Activated T-helper 1 cell treated with anti-CD3 and anti-CD28 coated beads, Interleukin-2, amount 50 U/mL, for 16 hours (primary cell): ENCODE measurements at places on chromosomes 1 and 21.

GRCh38 chr1:33211972-33212371, 30.1 kb upstream of the TRIM62 start:
- no peak for DNase-seq

DNA sequence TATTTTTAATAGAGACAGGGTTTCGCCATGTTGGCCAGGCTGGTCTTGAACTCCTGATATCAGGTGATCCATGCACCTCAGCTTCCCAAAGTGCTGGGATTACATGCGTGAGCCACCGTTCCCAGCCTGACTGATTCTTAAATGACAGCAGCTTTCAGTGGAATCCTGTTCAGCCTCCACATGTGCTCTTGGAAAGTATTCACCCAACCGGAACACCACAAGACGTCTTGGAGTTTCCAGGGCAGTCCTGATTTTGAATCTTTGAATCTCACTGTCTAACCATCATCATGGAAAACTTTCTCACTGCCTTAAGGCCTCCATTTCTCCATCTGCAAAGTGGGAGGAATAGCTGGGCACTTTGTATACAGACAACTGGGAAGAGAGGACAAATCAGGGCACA, 58.1 kb upstream of the ITPKB start:
- DNase-seq: no peak

DNA sequence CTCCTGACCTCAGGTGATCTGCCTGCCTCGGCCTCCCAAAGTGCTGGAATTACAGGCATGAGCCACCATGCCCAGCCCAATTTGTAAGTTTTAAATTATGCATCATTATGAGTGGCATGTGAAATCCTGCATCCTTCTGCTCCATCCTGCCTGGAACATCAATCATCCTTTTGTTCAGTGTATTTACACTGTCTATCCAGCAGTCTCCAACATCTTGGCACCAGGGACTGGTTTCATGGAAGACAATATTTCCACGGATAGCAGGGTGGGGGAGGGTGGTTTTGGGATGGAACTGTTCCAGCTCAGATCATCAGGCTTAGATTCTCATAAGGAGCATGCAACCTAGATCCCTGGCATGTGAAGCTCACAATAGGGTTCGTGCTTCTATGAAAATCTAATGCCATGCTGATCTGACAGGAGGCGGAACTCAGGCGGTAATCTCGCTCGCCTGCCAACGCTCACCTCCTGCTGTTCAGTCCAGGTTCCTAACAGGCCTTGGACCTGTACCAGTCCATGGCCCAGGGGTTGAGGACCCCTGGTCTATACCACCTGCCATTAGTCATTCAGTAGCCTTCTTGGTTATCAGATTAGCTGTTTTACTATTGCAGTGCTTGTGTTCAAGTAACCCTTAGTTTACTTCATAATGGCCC, 22.2 kb upstream of the TCEA3 start:
- DNase-seq: no peak

GRCh38 chr1:210233216-210233494, 559 bp downstream of the SERTAD4 start:
- no peak for DNase-seq

DNA sequence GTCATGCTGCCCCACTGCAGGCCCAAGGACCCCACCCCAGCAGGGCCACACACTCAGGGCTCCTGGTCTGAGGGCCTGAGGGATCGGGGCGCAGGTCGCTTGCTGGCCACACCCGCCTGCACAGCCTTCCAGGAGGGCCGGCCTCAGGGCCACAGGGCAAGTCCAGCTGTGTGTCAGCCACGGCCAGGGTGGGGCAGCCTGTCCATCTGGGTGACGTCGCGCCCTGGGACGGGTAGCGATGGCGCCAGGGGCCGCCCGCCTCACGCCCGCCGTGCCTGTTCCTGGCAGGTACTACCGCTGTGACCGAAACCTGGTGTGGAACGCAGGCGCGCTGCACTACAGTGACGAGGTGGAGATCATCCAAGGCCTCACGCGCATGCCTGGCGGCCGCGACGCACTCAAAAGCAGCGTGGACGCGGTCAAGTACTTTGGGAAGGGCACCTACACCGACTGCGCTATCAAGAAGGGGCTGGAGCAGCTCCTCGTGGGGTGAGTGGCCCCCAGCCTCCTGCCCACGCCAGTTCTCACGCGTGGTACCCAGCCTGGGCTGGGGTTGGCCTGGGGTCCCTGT, 2.5 kb downstream of the COL6A1 start:
- DNase-seq: no peak

DNA sequence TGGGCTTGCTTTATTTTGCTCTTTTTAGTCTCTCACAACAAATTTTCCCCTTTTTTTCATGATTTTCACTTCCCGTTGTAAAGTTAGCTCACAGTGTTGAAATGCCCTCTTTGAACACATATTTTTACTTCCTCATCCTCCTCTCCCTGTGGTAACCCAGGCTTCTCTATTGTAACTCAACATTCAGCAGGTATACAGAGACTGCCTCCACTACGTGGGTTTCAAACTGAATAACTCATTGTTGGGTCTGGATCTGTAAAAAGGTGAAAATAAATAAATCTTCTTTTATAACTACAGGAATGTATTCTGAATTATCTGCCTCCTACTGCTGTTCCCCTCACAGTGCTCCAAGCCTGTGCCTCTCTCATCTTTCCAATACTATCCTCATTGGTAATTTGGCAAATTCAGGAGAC, 166.4 kb downstream of the RUNX1 start:
- no peak for DNase-seq

GRCh38 chr1:219459351-219460080, 153.4 kb downstream of the ZC3H11B start:
- no peak for DNase-seq

DNA sequence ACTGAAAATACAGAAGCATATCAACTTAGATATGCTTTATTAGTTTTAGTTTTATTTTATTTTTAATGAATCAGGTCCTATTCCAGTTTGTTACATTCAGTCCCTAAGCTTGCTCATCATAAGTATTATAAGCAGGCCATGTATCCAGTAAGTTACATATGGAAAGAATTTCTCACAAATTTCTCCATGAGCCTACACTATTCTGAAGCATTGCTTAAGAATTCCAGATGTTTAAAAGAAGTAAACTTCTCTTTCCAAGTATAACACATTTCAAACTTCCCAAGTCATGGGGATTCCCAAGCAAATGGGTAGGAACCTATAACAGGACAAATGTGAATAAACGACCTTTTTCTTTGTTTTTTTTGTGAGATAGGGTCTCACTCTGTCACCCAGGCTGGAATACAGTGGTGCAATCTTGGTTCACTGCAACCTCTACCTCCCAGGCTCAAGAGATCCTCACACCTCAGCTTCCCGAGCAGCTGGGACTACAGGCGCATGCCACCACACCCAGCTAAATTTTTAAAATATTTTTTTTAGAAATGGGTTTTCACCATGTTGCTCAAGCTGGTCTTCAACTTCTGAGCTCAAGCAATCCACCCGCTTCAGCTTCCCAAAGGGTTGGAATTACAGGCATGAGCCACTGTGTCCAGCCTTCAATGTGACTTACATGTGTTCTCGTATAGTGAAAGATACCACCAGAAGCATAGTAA, 39.0 kb downstream of the ST7L start:
- no peak for DNase-seq

- DNase-seq: no peak
Measured at GRCh38 chr1:201424146-201424545, 2.6 kb upstream of the TNNI1 start.

- no peak for DNase-seq
Measured at GRCh38 chr1:47818682-47819573, 178.3 kb downstream of the TRABD2B start.

DNA sequence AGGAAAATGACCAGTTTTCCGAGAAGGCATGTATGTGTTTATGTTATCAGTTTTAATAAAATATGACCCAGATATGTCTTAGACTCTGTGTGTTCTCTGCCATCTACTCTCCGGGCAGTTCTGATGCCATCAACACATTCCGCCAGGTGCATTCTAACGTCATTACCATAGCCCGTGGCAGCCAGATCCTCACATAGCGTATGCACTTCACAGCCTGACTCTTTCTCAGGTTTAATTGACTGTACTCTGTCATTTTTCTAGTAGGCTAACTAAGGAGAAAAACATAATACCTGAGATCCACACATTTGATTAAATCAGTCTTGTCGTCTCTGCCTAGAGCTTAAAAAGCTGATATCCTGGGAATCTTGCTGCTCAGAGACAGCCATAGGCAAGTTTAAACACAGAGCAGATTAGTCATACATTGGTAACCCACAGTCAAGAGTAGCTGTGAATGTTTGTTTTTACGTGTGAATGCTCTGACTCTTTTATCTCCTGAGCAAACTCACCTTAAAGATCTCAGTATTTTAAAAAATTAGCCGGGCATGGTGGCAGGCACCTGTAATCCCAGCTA, 175.9 kb downstream of the GREM2 start:
- no peak for DNase-seq

- DNase-seq: no peak
Measured at GRCh38 chr1:230163719-230164118, 96.7 kb downstream of the GALNT2 start.

DNA sequence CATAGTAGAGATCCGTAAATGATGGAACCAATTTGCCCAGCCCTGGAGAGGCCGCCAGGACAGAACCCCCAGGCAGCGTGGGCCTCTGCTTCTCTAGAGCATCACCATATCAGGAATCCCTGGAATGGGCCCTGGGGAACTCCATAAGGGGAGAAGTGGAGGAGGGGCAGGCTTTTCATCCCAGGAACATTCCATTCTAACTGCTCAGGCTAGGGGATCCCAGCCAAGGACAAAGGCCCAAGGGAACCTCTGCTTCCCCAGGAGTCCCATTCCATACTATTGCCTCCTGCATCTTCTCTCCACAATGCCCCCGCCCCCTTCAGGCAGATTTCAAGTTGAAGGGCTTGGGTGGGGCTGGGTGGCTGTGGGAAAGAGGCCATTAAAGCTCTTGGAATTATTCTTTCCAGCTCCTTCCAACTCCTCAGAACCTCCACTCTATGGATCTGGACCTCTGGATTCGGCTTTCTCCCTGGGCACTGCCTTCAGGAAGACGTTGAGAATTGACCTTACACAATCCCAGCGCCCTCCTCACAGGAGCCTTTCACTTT, 6.0 kb downstream of the TRNP1 start:
- no peak for DNase-seq

DNA sequence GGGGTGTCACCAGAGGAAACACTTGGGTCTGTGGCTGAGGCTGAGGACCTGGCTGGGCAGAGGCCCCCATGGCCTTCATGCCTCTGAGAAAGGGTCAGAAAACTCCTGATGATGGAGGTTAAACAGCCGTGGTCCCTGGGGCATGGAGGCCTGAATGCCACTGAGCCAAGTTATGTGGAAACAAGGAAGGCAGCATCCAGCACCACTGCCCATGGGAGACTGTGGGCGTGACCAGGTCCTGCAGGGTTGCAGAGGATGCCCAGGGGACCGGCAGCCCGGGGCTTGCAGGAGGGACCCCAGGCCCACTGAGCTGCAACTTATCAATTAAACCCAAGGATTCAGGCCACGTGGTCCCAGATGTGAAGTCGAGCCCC, 18.9 kb upstream of the COL6A2 start:
- DNase-seq: no peak

DNA sequence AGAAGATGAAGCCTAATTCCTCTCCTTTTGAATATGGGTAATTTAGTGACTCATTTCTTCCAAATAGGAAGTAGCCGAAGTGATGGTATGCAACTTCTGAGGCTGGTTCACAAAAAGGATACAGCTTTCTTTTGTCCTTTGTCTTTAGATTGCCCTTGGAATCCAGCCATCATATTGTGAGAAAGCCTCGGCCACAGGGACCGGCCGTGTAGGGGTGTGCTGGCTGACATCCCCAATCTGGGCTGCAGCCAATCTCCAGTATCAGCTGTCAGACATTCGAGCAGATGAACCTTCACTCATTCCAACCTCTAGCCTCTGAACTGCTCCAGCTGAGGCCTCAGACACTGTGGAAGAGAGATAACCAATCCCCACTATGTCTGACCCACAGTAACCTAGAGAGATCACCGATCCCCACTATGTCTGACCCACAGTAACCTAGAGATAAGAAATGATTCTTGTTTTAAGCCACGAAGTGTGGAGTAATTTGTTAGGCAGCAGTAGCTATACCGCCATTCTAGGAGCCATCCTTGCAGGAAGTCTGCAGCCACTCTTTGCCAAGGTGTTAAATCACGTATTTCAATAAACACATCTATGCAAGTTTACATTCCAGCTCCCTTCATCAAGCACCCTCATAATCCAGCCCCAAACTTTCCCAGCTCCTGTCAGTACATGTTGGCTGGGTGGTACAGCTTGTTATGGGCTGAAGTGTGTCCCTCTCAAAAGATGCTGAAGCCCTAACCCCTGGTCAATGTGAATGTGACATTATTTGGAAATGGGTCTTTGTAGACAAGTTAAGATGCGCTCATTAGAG, 2.9 kb upstream of the DIP2A start:
- DNase-seq: no peak

DNA sequence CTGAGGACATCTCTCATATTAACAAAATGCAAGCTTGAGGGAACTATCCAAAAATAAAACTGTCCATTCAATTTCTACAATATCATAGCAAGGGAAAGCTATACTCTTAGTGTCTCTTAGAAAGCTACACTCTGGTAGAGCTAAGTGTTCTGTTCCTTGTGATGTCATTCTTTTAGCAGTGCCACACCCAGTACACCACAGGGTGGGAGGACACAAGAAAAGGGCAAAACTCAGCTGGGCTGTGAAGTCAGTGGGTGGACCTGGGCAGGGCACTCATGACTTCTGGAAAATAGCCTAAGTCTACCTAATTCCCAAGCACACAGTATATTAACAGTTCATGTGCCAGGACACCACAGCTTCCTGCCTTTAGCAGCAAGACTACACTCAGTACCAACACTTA, 42.2 kb upstream of the TNFSF4 start:
- no peak for DNase-seq

GRCh38 chr1:68270951-68271350, 38.6 kb upstream of the WLS start:
- DNase-seq: no peak

GRCh38 chr1:233025157-233025556, 74.7 kb downstream of the NTPCR start:
- no peak for DNase-seq
